Stimulated activated CD4-positive, alpha-beta T cell treated with anti-CD3 and anti-CD28 coated beads, TNF-alpha, amount 100 ng/mL, for 48 hours (primary cell): ENCODE measurements at places on chromosomes 1 and 21.

DNA sequence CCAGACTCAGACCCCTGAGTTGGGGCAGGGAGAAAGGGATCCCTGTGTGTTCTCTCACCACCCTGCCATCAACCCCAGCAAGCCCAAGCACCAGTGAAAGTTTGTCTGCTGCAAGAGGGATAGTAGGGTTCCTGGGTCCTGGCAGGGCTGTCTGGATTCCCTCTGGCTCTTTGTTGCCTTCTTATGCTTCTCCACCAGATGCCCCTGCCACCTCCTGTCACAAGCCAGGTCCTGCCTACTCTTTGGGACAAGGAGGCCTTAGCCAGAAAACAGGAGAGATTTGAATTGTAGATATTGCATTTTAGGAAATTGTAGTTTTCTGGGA, 21.7 kb downstream of the UBE2T start:
- no peak for DNase-seq

GRCh38 chr1:236543065-236543669, 19.4 kb downstream of the LGALS8 start:
- DNase-seq: no peak

GRCh38 chr1:23720256-23720995, 22.8 kb upstream of the ELOA start:
- no peak for DNase-seq

- no peak for DNase-seq
Measured at GRCh38 chr21:45496968-45497845, 45.0 kb downstream of the SLC19A1 start.

DNA sequence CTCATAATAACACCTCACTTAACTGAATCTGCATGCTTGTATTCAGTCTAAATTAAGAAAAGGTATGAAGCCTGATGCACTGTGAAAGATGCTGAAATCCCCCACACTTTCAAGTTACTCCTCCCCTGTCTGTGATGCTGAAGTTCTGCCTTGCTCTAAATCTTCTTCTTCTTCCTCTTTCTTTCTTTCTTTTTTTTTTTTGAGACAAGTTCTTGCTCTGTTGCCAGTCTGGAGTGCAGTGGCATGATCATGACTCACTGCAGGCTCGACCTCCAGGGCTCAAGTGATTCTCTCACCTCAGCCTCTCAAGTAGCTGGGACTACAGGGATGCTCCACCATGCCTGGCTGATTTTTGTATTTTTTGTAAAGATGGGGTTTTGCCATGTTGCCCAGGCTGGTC, 231.0 kb upstream of the B3GALT2 start:
- no peak for DNase-seq

DNA sequence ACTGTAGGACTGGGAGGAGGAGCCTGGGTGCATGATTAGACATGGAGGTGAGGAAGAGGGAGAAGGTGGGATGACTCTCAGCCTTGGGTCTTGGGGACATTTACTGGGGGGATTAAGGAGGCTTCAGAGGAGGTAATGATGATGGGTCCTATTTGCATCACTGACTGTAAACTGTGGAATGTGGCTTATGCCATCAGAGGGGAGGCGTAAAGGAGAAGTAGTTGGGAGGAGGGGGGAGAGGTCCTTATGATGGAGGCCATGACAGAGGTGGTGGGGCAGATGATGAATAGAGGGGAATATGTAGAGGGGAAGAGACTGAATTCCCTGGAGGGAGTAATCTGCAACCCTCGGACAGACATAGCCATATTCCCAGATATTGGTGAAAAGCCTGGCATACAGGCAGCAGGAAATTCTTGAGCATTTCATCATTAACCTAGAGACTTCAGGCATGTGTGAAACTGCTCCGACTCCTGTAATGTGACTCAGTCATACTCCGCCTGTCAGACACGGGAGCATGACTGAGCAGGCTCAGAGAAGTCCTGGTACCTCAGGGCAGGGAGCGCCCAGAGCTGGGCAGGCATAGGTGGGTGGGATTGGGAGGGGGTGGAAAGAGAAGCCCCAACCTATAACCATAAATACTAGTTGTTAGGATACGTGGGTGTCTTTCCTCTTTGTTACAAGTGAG, 8.0 kb upstream of the LCE5A start:
- DNase-seq: no peak

DNA sequence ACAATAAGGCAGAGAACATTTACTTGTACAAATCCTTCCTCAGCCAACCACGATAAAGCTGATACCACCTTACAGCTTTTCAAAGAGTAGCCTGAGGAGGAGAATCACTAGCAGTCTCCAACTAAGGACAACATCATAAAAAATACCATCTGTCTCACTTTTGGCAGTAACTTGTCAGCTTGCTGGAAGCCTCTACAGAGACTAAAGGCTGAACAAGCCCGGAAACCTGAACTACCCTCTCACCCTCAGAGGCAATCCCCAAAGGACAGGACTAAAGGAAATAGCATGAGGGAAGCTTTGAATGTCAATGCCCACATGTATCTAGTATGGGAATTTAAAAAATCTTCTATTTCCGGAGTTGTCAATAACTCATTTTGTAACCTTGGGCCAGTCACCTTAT, 10.6 kb downstream of the SRSF4 start:
- DNase-seq: no peak

DNA sequence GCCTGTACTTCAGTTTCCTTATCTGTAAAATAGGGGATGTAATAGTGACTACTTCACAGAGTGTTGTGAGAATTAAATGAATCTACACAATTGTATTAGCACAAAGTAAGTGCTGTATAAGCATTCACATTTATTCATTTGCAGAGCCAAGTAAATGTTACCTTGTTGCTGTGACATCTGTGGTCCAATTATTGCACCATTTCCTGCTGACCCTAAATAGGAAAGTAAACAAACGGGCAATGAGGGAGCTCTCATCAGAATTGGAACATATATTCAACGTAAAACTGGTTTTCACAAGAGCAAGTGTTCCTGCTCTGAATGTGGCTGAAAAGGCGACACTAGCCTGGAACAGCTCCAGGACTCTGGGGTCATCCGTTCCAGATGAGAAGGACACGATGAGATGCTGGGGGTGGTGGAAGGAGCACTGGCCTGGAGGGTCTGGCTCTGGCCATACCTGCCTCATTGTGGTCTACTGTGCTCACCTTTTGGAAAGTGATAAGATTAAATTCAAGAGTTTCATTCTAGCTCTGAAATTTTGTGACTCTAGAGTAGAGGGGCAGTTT, 34.5 kb downstream of the PROX1 start:
- DNase-seq: no peak

- no peak for DNase-seq
Measured at GRCh38 chr1:155064832-155065429, 1.4 kb downstream of the EFNA4 start.

GRCh38 chr1:209397371-209397770, 186.1 kb upstream of the CAMK1G start:
- DNase-seq: no peak

DNA sequence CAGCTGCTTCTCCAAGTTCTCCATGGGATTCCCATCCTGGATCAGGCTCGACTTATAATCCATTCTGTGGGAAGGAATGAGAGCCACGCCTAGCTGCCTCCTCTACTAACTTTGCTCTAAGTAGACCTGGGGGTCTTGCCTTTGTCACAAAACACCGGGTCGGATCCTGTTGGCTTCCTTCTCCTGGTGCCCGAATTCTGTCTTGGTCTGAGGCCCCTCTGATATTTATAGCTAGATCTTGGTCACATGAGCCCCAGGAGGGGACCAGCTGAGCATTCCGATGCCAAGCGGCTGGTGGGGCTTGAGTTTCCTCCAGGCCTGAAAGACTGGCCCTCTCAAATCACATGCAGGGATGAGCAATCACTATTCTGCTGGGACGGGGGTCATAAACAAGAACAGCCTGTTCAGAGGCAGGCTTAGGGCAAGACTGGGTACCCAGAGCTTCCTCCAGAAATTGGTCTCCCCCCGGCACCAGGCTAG, at the start of gene TRIM63:
Gene TRIM63, minus strand, starts transcription at position 199 of the 480 bp plus-strand sequence. Its CDS starts 136 bp downstream, at position 63.
- no peak for DNase-seq

- no peak for DNase-seq
Measured at GRCh38 chr1:227185291-227185690, 133.0 kb downstream of the CDC42BPA start.

DNA sequence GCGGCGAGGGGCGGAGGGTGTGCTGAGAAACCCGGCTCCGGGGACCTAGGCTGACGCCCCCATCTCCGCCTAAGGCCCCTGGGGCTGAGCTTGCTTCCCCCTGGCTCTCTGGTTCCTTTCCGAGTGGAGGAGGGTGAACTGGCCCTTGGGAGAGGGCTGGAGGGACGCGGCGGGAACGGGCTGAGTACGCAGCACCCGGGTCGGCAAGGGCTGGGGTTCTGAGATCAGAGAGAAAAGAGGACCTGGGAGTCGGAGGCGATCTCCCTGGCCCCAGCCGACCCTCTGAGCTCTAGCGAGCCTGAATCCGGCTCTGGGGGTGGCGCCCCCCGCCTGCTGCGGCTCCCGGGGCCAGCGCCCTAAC, 270.8 kb downstream of the FOXD2 start:
- DNase-seq: no peak

GRCh38 chr1:72283307-72284083, 1.2 kb upstream of the NEGR1 start:
- no peak for DNase-seq

DNA sequence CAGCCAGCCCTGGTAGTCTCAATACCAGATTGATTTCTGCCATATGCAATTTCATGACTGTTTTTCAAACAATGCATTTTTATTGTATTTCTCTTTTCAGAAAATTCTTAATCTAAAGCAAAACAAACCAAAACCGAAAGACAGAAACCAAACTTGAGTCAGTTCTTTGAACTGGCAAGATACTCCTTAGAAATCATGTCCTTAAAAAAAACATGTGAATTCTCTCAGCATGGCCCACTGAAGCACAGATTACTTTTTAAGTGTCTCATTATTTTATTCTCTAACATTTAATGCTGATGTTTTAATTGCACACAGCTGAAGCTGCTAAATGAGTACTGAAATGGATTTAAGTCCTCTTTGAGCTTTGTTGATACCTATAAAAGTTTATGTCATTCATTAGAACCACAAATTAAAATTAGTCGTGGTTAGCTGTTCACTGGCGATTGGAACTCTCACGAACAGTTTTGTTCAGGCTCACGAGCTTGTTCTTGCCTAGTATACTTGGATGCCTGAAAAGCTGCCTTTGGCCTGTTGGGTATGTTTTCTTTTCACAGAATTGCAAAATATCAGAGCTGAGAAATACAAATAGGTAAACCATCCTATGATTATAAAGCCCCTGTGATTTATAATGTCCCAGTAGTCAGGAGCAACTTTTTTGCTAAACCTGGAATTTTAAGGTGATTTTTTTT, 87.5 kb downstream of the CAMTA1 start:
- DNase-seq: no peak

- no peak for DNase-seq
Measured at GRCh38 chr1:161111527-161111926, 6.3 kb downstream of the PFDN2 start.

GRCh38 chr1:109241344-109241743, 8.0 kb upstream of the CELSR2 start:
- no peak for DNase-seq

DNA sequence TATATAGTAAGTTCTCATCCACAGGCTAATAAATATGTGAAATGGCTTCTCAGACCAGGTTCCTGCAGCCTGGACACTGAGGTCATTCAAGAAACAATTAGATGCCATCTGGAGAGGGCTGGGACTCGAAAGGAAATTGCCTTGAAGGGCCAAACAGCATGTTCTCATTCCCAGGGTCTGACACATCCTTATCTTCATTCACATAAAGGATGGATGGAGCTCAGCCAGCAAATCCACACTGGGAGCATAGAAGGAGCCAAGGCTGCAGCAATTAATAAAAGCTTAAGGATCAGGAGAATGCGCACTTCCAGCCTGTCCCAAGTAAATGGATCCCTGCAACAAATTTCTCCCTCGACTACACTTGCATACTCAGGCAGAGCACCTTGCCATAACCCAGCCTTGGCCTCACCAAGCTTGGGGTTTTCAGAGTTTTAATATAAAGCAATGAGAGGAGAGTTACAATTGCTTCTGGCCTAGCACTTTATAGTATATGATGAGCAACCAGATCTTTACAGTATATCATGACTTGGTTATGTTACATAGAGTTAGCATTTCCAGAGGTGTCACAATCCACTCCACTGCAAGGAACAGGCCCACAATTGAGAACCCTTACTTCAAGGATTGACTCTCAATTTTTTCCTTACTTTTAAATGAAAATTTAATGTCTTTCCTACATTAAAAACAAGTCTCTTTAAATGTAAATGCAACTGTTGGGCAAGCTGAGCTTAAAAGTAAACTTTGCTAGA, 55.9 kb downstream of the BCAR3 start:
- no peak for DNase-seq

GRCh38 chr1:51372561-51372960, 42.2 kb upstream of the TTC39A start:
- DNase-seq: no peak

DNA sequence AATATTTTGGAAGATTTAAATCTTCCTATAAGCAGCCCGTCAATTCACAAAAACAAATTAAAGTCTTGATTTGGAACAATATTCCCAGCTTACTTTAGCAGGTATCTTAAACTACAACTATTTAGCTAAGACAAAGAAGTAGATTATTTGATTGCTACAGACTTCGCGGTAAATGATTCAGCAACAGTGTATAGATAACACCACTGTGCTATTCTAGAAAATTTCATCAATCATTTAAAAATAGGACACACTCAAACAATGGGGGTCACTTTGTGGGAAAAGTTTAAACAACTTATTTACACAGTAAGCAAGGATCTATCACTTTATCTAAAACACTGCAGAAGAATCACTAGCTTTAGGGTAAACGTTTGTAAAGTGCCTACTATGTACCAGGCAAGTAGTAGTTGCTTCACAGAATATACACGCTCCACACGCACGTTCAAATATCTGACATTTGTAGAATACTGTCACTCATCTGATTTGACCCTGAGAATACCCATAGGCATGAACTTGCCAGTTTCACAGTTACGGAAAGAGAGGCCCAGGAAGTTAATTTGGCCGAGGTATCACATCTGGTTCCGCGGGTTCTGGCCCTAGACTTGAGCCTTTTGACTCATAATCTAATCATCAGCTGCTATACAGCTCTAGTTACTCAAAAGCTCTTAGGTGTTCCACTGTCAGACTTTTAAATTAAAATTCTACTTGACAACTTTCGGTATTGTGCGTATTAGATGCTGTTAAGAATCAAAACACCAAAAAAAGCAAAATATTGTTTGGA, 876 bp downstream of the DENND2C start:
- no peak for DNase-seq

- DNase-seq: no peak
Measured at GRCh38 chr21:29053011-29053553, 20.4 kb downstream of the CCT8 start.

- DNase-seq: no peak
Measured at GRCh38 chr1:43958351-43959255, 11.2 kb upstream of the DPH2 start.

- DNase-seq: no peak
Measured at GRCh38 chr1:229631966-229632365, 5.9 kb downstream of the URB2 start.

DNA sequence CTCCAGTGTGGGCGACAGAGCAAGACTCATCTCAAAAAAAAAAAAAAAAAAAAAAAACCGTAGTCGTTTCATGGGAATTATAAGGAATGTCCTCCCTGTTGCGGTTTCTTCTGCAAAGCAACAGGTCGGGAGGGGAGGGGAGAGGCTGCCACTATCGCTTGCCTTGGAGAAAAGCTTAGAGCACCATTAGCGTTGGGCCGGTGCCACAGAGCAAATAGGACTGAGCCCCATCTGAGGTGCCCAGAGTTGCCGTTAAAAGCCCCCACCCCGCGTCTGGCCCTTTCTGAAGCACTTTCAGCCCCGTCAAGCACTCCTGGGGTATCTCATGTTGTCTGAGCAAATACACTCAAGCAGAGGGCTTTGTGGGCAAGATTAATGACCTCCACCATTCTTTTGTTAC, 2.2 kb downstream of the RIPPLY3 start:
- DNase-seq: no peak

GRCh38 chr1:93221913-93222312, 41.4 kb downstream of the CCDC18 start:
- no peak for DNase-seq
